Cerebellar nuclear complex (tissue), 1 donor: ENCODE measurements at places on chromosomes 11 and 22.

DNA sequence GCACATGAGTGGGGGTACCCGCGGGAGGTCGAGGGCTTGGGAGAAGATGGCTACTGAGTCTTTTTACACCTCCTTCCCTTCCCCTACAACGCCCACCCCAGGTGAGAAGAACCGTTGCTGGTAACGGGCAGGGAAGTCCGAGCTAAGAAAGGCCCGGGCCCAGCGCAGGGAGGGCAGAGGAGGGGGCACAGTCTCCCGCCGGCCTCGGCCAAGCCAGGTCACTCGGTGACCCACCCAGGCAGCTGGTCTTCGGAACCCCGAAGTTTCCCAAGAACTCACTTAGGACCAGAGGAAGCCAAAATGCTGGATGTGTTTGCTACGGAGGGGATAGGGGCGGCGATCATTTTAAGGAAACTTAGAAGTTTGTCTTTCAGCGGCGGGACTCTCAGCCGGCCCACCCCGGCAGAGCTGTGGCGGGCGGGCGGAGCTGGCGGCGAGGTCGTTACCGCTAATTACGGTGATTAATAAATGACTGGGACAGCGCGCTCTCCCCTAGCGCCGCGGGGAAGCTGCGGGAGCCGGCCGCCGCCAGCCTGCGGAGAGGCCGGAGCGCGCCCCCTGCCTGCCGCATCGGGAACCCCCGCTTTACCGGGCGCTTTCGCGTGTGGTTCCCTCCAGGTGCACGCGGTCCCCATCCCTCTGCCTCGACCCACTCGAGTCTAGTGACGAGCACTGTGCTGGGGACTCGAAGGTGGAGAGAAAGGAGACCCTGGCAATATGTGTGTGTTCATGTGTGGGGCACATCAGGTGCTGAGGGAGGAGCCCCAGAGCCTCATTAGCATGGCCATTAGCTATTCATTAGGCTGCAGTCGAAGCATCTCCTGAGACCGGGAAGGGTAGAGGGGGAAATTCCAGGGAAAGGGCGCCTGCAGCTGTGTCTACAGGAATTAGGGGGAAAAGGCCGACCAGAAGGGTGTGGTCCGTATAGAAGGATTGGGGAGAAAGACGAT lies 945 bp downstream of the ROBO3 start:
- DNase-seq, result no peak

GRCh38 chr11:68164437-68164836 lies 43.2 kb upstream of the CHKA start:
- DNase-seq, result no peak

DNA sequence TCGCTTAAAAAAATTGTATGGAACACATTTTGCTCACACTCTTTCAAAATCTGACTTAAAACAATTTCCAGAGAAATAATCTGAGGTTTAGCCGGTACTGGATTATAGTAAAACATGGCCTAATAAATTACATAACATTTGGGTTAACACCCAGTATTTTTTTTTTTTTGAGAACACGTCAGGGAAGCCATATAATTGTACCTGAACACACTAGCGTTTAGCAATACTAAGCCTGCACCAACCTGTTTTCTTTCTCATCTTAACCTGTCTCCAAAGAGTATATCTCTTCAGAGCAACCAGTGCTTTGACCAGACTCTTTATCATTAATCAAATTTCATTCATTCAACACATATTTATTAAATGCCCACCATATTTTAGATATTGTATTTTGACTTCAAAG lies 2.0 kb upstream of the POGLUT3 start:
- no peak for DNase-seq

DNA sequence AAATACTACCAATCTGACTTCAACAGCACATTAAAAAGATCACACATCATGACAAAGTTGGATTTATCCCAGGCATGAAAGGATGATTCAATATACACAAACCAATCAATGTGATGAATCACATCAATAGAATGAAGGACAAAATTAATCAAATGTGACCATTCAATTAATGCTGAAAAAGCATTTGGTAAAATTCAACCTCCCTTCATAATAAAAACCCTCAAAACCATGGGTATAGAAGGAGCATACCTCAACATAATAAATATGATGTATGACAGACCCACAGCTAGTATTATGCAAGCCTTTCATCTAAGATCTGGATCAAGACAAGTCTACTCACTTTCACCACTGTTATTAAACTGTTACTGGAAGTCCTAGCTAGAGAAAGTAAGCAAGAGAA lies 921.7 kb upstream of the RAG2 start:
- no peak for DNase-seq

DNA sequence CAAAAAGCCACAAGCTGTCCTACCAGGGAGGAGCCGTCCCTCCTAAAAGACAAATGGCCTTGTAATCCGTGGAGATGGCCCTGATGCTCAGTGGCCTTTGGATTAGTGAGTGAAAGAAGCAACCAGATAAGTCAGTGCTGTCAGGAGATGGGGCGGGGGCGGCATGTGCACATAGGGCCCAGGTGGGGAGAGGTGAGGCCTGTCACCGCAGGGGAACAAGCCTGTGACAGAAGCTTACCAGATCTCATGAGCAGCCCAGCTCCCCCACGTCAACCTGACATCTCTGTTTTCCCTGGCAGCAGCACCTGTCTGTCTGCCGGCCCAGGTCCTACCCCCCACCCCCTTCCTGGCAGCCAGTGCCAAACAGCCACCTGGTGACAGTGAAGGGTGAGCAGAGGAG lies 162.6 kb downstream of the BUD13 start:
- DNase-seq, result no peak

DNA sequence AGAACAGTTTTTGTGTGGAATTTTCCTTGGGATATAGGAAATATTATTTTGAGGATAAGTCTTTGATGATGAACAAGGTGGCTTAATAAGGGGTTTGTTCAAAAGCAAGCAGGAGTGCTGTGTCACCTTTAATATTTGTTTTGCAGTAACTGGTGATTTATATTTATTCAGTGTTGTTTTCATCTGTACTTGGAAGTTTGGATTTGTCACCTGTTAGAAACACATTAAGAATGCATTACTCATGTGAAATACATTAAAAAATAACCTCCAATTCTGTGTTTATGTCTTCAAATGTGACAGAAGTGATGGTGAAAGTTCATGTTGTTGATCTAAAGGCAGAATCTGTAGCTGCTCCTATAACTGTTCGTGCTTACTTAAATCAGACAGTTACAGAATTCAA lies 70.5 kb downstream of the DKK3 start:
- no peak for DNase-seq

- DNase-seq, result no peak
Observed at GRCh38 chr11:80603472-80603871, 1162.6 kb upstream of the TENM4 start.

GRCh38 chr11:79439886-79440570 lies 802 bp downstream of the TENM4 start:
- no peak for DNase-seq

- no peak for DNase-seq
Observed at GRCh38 chr11:15968461-15969130, 387.8 kb downstream of the SOX6 start.

- no peak for DNase-seq
Observed at GRCh38 chr22:23137905-23138561, 3.8 kb downstream of the RSPH14 start.

DNA sequence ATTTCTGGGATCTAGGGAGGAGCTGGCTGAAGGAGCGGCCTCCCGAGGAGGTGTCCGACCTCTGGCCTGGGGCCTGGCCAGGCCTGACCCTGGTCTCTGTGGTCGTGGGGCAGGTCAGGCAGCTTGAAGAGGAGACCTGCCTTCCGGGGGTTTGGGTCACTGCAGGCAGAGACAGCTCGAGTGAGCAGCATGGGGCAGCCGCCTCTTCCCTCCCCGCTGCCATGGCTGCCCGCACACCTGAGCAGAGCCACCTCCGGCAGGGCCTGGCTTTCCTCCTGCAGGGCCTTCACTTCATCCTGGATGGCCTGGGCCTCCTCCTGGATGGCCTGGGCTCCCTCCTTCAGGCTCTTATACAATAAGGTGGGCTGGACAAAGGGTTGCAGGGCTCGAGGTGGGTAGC lies 8.0 kb upstream of the NAALADL1 start:
- no peak for DNase-seq

- no peak for DNase-seq
Observed at GRCh38 chr11:125170001-125170509, 5.5 kb downstream of the PKNOX2 start.

DNA sequence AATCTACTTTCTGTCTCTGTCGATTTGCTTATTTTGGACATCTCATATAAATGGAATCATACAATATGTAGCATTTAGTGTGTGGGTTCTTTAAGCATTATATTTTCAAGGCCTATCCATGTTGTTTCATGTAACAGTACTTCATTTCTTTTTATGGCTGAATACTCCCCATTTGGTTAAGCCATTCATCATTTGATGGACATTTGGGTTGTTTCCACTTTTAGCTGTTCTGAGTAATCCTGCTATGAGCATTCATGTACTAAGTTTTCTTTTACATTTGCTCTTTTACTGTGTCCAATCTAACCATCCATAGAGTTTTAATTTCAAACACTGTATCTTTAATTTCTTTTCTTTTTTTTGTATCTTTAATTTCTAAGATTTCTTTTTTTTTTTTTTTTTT lies 55.6 kb upstream of the SPTBN2 start:
- no peak for DNase-seq

- no peak for DNase-seq
Observed at GRCh38 chr11:7451520-7451919, 33.8 kb upstream of the OLFML1 start.

DNA sequence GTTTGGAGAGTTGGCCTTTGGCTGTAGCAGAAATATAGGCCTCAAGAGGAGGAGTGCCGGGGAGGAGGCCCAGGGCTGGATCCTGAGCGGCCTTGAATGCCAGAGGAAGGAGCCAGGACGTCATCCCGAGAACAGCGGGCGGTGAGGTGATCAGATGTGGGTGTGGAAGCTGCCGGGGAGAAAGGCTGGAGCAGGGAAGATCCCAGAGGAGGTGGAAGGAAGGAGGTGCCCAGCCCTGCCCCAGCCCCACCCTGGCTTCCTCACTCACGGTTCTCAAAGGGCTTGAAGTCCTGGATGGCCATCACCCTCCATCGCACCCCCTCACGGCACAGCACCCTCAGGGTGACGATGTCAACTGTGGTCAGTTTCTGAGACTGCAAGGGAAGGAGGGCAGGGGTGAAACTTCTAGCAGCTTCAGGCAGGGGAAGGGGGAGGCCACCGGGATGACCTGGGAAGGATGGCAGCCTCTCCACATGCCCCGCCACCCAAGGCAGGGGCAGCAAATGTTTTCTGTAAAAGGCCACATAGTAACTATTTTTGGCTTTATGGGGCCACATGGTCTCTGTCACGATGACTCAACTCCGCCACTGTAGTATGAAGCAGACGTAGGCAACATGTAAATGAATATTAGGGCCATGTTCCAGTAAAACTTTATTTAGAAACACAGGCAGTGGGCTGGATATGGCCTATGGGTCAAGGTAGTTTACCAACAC lies 10.7 kb downstream of the IL2RB start:
- no peak for DNase-seq

GRCh38 chr22:41752011-41752970 lies 48.2 kb upstream of the CCDC134 start:
- no peak for DNase-seq

DNA sequence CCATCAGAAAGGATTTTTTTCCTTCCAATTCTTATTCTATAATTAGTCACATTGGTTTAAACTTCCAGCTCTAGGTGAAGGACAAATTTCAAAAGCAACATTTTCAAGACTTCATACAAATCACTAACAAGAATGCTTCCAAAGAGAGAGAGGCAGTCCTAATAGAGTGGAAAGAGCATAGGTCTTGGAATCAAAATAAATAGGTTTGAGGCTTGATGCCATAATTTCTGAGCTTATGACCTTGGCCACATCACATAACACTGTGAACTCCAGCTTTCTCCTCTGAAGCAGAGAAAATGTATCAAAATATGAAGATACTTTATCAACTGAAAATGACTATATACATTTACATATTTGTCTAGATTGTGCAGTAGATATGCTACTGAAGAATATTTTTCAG lies 246.8 kb downstream of the GRM5 start:
- no peak for DNase-seq

DNA sequence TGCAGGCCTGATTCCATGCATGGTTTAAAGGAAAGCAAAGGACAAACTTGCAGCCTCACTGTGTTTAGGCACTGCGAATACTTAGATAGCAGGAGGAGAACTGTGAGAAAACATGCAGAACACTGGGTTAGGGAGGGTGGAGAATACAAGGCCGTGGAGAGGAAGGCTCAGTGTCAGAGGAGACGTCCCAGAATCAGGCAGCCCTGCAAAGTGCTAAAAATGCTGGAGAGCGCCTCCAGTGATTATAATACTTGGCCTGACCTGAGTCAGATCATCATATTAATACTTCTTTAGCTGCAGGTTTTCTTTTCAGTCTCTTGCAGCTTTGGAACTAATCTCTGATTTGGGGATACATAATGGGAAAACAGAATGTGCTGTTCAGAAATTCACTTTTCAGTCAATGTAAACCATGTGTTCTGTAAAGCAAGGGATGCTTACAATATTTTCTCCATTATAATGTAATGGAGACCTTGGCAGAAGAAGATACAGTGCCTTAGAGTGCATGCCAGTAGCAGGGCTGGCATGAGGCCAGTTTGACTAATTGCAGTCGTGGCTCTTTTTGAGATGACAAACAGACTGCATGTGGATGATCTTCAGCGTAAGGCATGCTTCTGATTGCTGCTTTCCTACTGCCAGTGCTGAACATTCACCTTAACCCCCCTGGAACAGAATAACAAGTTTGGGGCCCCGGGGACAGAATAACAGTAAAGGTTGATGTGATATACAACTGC lies 16.8 kb downstream of the EXT2 start:
- DNase-seq, result no peak

GRCh38 chr22:28983788-28984441 lies 77.7 kb downstream of the C22orf31 start:
- no peak for DNase-seq

DNA sequence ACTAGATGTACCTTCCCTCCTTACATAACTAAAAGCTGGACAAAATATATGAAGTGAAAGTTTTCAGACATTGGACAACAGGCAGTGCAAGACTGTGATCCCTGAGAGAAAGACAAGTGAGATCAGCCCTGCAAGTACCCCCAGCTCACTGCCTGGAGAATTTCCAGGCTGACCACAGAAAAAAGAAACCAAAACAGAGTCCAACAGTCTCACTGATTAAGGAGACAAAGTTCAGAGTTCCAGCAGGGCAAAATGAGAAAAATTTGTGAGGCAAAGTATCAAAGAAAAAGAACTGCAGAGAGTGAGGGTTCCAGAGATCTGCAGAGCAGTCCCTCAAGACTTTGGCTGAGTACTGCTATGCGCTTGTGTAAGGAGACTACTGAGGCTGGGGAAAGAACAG lies 47.3 kb upstream of the TMEM45B start:
- no peak for DNase-seq

DNA sequence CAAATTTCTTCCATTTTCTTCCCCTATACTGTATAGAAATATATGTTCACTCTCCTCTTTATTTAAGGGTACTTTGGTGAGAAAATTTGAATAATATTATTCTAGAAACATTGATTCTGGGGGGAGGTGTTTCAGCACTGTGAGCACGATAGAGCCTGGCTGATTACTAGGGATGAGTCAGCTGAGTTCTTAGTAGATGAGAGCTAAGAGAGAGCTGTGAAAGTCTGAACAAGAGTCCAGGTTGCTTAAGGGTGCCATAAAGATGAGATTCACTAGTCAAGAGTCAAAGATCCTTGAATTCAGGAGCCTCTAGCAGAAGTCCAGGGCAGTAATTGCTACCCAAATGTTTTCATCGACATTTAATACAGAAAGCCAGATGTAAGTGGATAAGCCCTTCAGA lies 756.6 kb upstream of the API5 start:
- DNase-seq, result no peak
